ENCODE measurements at places on chromosomes 4 and X.
A peak's percentile ranks its signal among the peaks of the same experiment; 100 is the strongest.

DNA sequence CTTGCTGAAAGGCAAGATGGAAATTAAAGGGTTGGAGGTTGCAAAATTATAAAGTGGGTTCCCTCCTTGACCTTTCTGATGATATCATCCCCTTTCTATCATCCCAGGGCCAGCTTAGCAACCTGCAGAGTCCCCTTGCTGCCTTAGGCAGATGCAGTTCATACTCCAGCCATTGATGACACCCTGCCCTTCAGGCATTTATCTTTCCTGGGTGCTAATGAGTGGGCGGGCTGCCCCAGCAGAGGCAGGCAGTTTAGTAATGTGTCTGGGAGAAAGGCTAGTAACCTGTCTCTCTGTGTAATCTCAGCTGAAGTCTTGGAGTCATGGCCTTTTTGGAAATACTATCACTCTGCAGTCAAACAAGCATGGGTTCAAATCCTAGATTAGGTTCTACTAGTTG is 3.8 kb upstream of the FRMPD3 start:
- no peak for DNase-seq

DNA sequence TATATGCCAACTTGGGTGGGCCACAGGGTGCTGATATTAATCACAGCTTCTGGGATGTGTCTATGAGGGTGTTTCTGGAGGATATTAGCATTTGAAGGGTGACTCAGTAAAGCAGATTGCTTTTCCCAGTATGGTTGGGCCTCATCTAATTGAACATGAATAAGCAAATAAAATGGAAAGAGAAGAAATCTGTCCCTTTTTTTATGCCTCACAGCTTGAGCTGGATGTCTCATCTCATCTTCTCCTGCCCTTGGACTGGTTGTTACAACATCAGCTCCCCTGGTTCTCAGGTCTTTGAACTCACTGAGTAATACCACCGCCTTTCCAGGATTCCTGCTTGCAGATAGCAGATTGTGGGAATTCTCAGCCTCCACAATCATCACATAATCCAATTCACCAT is 1149.2 kb downstream of the PCDH18 start:
- no peak for DNase-seq

DNA sequence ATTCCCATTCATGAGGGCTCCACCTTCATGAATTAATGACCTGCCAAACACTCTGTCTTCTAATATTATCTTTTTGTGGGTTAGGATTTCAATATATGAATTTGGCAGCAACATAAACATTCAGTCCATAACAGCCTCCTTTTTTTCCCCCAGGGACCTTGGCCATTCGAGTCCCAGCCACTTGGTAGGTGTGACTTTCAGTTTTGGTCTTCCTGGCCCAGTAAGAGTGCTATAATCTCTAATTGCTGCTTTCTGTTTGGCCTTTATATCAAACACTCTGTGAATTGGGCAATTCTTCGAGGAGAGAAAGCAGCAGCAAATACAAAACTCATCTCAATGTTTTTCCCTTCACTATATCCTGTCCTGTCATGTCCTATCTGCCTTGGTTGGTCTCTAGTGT is 12.4 kb upstream of the RADX start:
- DNase-seq = no peak

DNA sequence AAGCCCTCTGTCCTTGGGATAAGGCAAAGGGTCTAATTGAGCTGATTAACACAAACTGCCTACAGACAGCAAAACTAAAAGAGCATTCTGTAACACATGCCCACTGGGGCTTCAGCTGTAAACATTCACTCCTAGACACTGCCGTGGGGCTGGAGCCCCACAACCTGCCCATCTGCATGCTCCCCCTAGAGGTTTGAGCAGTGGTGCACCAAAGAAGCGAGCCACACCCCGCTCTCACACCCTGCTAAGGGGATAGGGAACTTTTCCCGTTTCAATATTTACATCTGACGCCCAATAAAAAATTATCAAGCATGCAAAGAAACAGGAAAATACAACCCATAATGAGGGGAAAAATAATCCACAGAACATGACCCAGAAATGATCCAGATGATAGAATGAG is 46.9 kb upstream of the HSD17B10 start:
- DNase-seq = no peak

- no peak for DNase-seq
Observed at GRCh38 chr4:6561706-6562371, 13.2 kb upstream of the MAN2B2 start.

DNA sequence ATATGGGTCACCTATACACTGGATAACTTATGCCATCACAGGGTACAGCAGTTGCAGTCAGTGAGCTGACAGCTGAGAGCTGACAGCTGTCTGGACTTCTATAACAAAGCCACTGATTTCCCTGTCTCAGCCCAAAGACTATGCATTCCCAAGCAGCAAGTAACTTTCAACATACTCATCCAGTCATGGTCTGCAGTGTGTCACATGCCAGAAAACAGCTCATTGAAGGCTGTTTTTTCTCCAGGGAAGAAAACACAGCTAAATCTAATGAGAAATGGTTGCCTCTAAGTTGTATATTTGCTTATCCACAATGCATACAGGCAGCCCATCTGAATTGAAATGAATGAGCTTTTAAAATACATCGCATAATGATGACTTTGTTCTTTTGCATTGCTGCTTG is 6.3 kb downstream of the KIAA1210 start:
- DNase-seq = no peak

DNA sequence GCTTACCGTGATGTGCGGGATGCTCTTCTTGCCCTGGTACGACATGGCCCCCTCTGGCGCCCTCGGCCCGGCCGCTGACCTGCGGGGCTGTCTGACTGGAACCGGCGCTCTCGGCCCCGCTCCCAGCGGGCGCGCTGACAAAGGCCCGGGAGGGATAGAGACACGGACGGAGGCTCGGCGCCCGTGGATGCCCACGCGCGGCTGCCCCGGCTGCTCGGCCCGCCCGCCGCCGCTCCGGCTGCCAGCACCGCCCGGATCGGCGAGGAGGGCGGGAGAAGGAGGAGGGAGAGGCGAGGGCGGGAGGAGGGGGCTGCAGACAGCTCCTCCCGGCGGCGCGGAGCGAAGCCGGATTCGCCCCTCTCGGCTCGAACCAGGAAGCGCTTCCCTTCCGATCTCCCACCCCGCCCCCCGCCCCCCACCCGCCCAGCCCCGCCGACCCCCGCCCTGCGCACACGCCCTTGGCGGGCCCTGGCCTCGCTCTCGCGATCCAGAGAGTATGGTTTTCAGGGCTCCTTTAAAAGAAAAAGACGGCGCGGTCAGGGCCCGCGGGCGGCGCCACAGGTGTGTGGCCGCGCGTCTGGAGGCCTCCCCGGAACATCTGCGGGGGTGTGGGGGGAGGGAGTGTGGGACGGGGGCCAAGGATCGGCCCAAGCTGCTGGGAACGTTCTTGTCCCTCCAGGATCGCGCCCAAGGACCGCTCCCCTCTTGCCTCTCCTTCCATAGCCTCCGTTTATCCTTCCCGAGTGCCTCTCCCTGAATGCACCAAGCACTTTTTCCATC is 4.5 kb downstream of the CRMP1 start:
- no peak for DNase-seq

- no peak for DNase-seq
Observed at GRCh38 chrX:9355739-9356138, 109.1 kb upstream of the TBL1X start.

- DNase-seq = no peak
Observed at GRCh38 chr4:81256059-81256970, 41.3 kb upstream of the PRKG2 start.

DNA sequence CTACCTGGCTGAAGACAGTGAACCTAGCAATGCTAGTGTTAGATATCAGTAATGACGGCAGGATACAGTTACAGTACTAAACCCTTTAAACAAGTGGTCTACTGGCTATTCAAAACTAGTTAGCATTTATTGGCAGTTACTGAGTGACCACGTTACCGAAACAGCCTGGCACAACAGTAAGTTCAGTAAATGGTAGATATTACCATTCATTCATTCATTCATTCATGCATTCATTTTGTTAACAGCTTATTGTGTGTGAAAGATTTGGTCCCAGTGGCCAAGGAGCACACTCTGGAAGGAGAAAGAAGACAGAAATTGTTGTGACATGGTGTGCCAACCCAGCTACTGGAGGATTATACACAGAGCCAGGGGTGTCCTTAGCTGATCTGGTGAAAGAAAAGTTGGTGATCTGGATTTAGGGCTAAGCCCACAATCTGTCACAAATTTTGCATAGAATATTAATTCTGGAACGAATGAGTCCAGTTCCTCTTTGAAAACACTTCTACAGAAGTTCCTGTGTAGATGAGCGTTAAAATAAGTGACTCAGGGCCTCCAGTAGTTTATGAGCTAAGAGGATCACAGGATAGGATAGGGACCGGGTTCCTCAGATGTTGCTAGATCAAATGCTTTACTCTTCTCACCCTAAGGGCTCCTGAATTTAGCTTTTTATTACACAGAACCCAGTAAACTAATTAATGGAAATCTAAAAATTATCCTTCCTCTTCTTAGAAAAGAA is 179.1 kb downstream of the CBR4 start:
- DNase-seq = no peak

- no peak for DNase-seq
Observed at GRCh38 chr4:168057412-168057811, 34.9 kb upstream of the ANXA10 start.

GRCh38 chrX:123487669-123488068 is 245.2 kb downstream of the THOC2 start:
- no peak for DNase-seq

- no peak for DNase-seq
Observed at GRCh38 chr4:26308568-26308967, 12.2 kb upstream of the RBPJ start.

GRCh38 chr4:108072300-108072699 is 82.6 kb downstream of the HADH start:
- peak; percentile 21 for DNase-seq

DNA sequence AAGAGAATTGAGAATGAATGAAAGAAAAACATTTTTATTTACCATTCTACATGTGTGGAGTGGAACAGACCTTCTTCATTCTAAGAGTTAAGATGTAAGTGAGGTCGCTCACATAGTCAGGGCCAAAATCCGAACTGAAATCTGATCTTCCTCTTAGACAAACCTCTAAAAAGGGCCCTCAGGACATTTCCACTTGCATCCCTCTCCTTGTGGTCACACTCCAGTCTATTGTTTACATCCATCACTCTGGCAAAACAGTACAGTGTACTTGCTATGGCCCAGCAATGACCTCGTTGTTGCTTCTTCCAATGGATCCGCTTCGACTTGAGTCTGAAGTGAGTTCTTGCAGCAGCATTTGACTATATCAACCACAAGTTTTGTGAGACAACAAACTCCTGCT is 54.2 kb downstream of the MOSPD2 start:
- no peak for DNase-seq

GRCh38 chr4:119592830-119593229 is 35.8 kb downstream of the PDE5A start:
- DNase-seq = no peak

- no peak for DNase-seq
Observed at GRCh38 chr4:165872461-165873297, at the start of gene TLL1. TLL1 (plus strand) TSS chr4:165873237; CDS start chr4:165873905, 668 bp downstream.

GRCh38 chrX:49879656-49880277 is 483 bp downstream of the USP27X start:
- DNase-seq = no peak

DNA sequence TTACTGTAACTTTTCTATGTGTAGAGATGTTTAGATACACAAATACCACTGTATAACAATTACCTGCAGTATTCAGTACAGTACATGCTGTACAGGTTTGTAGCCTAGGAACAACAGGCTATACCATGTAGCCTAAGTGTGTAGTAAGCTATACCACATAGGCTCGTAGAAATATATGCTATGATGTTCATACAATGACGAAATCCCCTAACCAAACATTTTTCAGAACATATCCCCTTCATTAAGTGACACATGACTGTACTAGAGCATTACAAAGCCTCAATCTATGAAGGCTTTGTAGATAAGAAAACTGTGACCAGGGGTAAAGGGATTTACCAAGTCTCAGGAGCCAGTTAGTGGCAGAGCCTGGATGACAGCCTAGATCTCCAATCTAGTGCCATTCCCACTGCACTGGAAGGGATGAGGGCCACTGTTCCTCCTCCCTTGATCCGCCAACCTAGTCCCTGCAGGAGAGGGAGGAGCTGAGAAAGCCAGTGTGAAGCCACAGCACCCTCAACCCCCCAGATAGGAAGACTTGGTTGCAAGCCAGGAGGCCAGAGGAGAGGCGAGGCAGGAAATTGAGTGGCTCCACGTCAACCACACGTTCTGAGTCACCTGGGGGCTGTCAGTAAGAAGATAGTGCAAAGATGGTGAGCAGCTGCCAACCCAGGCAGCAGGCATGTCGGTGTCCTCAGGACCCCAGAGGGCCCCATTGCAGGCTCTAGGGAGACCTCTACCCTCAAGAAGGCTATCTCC is 227.7 kb downstream of the BCOR start:
- DNase-seq = peak; percentile 30

- DNase-seq = no peak
Observed at GRCh38 chr4:17722356-17722700, 59.1 kb downstream of the FAM184B start.

DNA sequence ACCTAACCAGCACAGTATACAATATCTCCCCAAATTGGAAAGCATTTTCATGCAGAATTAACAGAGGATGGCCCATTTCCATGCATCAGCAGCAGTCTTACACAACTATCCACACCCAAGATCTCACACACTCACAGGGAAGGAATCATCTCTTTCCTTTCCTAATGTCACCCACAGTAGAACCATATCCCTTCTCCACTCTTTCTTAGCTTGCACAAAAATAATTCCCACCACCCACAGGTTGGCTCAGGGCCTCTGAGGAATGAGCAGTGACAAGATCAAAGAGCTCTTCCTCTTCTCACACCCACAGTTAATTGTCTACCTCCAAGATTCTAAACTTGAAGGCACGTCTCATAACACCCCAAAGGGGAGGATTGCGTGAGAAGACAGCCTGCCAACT is 217.7 kb upstream of the VEGFC start:
- DNase-seq = no peak

GRCh38 chr4:24131954-24132673 is 242.3 kb upstream of the PPARGC1A start:
- no peak for DNase-seq

DNA sequence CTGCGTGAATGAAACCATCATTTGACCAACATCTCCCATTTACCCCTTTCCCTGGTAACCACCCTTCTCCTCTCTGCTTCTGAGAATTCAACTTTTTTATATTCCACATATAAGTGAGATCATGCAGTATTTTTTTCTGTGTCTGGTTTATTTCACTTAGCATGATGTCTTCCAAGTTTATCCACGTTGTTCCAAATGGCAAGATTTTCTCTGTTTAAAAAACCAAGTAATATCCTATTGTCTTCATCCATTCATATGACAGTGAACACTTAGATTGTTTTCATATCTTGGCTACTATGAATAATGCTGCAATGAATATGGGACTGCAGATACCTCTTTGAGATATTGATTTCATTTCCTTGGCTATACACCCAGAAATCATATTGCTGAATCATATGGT is 362.4 kb upstream of the SLC7A11 start:
- DNase-seq = no peak

- DNase-seq = no peak
Observed at GRCh38 chrX:148049441-148049840, 68.3 kb downstream of the FMR1NB start.

GRCh38 chrX:68018248-68019203 is 414.8 kb downstream of the OPHN1 start:
- no peak for DNase-seq

- DNase-seq = no peak
Observed at GRCh38 chrX:56729152-56729850, at the start of gene NBDY. NBDY (plus strand) TSS chrX:56729243; CDS start chrX:56729354, 111 bp downstream.
